CD4-positive, alpha-beta T cell treated with Interleukin-6 for 4 hours (primary cell): ENCODE measurements at places on chromosomes 4 and X.

GRCh38 chrX:49101629-49101984 is 21.9 kb upstream of the WDR45 start:
- DNase-seq: no peak

DNA sequence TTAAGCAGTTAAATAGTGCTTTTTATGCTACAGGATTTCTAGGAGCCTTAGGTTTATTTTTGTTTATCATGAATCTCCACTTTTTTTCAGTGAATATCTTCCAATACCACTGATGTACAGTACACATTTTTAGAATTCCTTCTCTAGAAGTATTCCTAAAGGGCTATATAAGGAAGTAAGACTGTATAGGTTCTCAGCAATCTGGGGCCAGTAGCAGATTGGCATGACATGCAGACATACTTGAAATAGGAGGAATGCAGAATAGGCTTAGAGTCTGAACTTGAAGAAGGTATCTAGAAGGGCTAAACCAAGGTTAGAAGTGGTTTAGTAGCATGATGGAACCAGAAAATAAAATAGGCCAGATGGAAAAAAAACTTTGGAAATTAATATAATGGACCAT is 29.8 kb downstream of the HEPH start:
- no peak for DNase-seq

GRCh38 chr4:168558599-168558998 is 61.7 kb downstream of the PALLD start:
- no peak for DNase-seq

- DNase-seq: no peak
Measured at GRCh38 chr4:30840571-30840970, 120.4 kb downstream of the PCDH7 start.

DNA sequence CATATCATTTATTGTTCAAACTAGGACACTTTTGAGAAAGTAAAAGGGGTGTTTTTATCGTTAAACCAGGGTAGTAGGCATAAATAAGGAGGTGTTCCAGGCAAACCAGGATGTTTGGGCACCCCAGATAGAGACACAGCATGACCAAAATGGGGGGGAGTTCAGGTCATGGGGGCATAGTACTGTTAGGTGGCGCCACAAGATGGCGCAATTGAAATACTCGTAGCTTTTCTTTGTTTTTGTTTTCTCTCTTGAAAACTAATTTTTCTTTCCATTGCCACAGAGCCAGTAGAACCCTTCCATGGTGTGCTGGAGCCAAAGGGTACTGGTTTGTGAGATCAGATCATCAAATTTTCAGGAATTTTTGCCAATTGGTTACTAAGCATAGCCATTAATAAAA is 283.4 kb downstream of the BCOR start:
- DNase-seq: peak; percentile 61

DNA sequence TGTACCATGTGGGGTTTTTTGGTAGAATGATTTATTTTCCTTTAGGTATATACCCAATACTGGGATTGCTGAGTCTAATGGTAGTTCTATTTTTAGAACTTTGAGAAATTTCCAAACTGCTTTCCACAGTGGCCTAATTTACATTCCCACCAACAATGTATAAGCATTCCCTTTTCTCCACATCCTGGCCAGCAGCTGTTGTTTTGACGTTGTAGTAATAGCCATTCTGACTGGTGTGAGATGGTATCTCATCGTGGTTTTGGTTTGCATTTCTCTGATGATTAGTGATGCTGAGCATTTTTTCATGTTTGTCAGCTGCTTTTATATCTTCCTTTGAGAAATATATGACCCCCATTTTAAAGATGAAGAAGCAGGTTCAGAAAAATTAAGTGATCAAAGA is 153.7 kb downstream of the CBR4 start:
- no peak for DNase-seq

DNA sequence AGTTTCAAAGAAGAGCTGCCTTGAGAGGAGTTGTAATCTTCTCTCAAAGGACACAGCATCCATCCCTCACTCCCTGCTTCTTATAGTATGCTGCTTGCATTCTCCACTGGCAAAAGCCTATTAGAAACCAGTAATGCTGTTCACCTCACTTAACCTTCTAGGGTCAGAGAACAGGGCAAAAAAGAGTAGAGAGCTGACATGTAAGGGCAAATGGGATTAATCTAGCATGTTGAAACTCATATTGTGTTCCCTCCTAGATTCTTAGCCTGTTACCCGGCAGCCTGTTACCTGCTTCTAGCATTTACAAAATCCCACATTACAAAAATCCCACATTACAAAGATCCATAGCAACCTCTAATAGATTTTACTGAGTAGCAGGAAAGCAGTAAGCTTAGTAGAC is 244.7 kb downstream of the SLC7A11 start:
- DNase-seq: no peak

DNA sequence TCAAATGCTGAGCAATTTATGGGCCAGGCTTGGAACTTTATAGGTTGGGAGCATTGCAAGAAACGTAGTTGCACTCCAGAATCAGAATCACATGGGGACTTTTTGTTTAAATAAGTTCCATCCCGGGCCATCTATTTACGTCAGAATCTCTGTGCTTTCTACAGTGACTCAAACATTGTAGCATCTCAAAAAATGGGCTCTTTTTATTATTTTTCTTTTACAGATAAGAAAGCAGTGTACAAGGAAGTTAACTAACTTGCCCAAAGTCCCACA is 10.2 kb downstream of the CC2D2A start:
- DNase-seq: no peak

- DNase-seq: no peak
Measured at GRCh38 chr4:93169966-93170365, 658.6 kb upstream of the ATOH1 start.

DNA sequence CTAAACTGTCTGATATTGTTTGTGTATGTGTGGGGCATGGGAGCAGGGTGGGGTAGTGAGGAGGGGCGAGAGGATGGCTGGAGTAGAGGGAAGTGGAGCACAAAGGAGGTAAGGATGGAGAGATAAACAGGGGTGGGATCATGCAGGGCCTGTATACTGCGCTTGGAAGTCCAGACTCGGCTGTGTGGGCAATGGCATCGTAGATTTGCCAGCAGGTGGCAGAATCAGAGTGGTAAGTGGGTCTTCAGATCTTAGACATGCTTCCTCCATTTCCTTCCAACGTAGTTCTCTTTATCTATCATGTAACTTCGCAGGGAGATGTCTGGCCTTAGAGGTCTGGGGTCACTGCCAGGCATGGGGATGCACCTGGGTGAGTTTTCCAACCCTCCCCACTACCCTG is 155.5 kb downstream of the PDGFRA start:
- DNase-seq: peak; percentile 5

- DNase-seq: no peak
Measured at GRCh38 chr4:159227984-159228383, 125.1 kb downstream of the RAPGEF2 start.

DNA sequence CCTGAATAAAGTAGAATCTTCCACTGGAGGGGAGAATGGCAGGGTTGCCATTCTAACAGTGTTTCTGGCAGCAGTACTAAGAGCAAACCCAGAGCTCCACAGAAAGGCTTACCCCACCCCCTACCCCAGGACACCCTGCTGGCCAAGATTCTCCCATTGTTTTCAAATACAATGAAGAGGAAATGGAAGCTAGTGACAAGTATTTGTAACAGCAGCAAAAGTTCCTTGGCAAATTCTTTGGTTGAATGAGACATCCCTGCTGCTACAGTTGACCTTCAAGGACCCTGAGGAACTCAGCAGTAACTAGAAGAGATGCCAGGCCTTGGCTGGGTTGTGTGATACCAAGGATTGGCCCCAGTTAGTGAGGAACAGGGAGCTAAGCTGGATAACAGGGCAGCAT is 124.2 kb upstream of the DGKK start:
- DNase-seq: no peak

DNA sequence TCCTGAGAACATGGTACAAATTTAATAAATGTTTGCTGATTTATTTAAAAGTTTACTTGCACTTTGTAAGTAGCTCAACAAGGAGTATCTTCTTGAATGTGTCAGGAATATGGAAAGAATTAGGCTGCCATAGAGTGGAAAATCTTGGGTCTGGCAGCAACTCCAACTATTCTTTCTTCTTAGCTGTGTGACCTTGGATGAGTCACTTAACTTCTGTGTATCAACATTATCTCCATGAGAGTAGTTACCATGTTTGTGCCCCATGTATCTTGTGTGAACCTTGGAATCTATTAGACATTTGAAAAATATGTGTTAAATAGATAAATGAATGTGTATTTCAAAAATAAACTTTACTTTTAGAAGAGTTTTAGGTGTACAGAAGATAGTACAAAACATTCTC is 348.8 kb downstream of the GBA3 start:
- DNase-seq: no peak

DNA sequence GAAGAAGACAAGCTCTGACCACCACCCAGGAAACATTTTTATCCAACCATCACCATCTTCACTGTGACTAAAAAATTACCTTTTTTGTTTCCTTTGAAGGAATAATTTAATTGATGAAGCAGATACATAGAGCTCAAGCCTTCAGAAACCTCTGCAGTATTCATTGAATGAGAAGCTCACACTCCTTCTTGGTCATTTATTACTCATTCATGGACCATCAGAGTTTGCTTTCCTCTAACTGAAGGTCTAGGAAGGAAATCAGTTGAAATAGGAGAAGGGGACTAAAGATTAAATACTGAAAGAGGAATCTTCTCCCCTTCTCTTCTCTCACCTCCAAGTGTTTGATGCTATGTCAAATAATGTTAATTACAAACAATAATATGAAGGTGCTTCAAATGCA is 290.6 kb upstream of the KLF3 start:
- DNase-seq: no peak

GRCh38 chr4:8435656-8436121 is 4.8 kb downstream of the ACOX3 start:
- DNase-seq: peak; percentile 34

DNA sequence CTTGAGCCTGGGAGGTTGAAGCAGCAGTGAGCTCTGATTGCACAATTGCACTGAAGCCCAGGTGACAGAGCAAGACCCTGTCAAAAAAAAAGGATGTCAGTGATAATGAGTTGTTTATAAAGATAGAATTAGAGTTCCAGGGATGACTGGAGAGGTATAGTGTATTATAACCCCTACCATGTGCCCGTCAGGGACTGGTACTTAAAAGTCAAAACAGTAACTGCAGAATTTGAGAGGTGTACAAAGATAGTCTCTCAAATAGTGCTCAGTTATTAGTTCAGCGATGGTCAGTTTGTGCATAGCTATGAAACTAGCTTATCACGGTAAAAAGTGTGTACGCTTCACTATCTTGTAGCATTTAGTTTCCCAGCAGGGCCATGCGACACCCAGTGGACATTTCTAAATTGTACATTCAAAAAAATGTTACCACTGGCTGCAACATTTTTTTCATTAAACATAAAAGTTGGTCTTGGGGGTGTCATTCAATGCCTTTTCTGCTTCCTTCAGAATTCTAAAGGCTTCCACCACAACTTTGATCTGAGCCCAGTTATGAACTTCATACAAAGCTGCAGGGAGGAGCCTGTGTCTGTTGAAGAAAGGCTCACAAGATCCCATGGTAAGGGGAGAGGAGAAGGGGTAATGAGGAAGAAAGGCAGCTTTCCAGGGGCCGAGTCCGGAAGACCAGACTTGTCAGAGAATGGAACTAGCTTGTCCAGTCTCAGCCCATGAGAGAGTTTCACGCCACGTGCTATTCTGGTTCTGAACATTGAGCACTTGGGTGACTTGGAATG is 9.2 kb upstream of the GYG2 start:
- no peak for DNase-seq

DNA sequence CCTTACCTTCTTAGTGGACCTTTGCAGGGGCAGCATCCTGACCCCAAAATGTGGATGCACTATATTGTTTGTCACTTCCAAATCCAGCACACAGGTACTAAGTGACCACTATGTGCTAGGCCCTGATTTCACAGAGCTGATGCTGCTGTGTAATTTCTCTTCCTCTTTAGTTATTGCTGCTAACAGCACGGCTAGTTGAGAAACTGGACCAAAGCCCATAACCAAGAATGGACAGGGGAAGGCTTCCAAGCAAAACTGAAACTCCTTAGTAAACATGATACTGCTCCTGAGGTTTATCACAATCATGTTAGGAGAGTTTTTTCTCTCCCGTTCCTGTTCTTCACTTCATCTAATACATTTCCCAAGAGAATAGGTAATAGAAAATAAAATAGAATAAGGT is 172.9 kb upstream of the TTC29 start:
- DNase-seq: no peak

- DNase-seq: no peak
Measured at GRCh38 chr4:40915318-40916217, 165.8 kb downstream of the NSUN7 start.

DNA sequence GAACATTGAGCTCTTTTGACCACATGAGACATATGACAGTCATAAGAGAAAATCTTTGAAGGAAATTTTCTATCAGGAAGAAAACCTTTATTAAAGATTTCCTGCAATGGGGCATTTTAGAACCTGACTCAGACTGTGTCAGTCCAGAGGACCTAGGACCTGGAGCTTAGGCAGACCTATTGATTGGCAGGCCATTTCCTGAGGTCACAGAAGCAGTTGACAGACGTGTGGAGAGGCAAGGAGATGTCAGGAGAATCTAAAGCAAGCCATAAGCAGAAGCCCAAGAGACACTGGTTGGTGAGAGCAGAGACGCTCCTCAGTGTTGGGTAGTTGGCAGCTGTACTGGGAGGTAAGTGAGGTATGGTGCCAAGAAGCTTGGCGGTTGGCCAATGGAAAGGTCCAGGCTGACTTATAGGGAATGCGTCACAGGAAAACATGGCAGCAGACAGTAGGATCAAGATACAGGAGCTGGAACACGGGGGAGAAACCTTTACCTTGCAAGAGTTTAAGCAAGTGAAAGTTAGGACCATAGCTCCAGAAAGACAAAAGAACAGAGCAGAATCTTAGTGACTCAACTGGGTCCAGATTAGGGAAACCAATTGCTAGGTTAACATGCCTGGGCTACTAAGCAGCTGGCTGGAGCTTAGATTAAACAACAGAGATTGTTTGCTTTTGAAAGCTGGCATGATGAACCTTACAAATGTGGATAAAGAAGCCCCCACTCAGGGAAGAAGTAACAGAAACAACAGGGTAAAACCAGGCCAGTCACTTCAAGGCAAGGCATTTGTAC is 18.6 kb downstream of the PALLD start:
- no peak for DNase-seq

DNA sequence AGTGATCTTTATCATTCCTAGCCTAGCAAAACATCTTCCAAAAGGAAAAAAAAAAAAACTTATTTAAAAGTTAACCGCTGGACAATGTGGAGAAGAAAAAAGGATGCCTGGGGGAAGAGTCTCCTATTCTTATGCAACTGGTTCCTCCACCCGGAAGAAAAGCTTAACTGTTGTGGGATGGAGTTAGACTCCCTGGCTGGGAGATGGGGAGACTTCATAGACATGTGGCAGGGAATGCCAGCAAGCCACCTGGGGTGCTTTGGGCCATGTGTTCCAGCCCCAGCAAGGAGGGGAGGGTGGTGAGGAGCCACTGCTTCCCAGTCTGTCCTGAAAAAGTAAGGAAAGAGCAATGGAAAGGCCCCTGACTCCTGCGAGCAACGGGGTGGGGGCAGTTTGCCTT is 119.4 kb upstream of the SPIN4 start:
- no peak for DNase-seq

DNA sequence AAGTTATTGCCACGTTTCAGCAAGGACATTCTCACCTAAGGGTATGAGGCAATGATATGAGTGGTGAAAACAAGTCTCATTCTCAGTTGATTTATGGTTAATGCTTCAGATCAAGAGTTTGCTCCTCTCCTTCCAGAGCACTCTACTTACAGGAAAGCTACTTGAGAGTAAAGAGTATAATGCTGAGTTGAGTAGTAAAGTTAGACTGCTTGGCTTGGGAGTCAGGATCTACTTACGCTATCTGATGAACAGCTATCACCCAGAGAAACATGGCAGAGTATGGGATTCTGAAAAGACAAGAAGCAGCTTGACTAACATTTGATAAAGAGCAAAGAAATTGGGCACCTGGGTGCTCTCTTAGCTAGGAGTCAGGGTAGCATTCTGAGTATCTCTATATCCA is 211.8 kb downstream of the GLUD2 start:
- DNase-seq: no peak
